GM18507 (cell line): ENCODE measurements at places on chromosomes 16 and 17.

GRCh38 chr17:9151091-9151490 lies 129.8 kb downstream of the NTN1 start:
- DNase-seq, result no peak

DNA sequence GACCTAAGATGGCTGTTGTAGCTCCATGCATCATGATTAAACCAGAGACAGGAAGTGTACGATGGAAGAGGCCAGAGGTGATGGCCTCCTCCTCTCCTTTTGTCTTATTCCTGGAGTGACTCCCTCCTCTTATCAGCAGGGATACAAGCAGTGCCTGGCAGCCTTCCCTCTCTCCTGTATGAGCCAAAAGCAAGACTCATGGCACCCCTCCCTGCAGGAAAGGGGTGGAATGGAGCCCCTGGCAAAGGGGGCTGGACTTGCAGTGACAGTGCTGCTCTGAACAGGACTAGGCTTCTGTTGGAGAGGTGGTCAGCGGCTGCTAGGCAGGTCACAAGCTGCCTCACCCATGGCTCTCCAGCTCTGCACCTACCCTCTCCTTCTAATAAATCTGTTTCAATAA lies 8.4 kb downstream of the TXNL4B start:
- no peak for DNase-seq

DNA sequence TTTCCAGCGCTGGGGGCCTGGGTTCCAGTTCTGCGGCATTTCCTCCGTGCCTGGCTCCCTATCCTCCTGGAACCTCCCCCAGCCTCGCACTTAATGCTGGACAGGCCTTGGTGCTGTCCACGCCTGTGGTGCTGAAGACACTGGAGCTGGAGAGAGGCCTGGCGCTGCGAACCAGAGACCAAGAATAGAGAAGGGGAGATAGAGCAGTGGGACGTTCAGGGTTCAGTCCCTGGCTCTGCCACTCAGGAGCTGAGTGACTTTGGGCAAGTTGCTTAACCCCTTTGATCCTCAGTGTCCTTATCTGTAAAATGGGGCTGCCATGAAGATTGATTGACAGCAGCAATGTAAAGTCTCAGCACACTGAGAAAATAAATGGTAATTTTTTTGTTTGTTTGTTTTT lies 11.9 kb downstream of the SBK1 start:
- no peak for DNase-seq

GRCh38 chr17:63533433-63534077 lies 10.4 kb downstream of the KCNH6 start:
- DNase-seq, result no peak

DNA sequence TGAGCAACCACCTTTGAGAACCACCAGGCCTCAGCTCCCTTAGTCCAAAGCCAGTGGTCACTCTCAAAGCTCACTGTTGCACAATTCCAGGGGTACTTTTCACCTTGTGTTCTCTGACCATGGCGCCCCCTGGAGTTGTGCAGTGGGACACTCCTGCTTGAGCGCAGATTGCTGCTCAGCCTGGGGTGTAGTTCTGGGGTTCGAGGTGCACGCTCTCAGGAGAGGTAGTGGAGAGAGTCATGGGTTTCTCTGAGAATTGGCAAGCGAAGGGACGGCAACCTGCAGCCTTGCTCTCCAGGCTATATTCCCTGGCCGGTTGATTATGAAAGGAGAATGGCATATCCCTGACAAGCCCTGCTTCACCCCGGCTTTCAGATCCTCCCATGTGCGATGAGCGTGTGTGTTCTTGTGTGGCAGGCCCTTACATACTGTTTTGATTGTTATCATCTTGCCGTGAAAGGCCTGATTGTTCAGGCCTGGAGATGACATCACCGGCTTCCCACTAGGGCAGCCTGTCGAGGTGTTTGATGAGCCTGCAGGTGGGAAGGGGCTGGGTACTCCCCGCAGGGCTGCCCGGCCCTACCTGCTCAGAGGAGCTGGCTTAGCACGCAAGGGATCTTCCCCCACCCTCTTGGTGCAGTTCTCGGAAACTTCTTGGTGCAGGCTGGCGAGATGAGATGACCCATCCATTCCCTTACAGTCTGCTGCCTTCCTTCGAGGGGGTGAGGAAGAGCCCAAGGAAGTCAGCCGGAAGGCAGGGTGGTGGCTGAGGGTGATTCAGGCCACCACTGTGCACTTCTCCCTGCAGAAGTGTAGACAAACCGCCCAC lies 431.2 kb downstream of the SLC39A11 start:
- DNase-seq, result no peak

DNA sequence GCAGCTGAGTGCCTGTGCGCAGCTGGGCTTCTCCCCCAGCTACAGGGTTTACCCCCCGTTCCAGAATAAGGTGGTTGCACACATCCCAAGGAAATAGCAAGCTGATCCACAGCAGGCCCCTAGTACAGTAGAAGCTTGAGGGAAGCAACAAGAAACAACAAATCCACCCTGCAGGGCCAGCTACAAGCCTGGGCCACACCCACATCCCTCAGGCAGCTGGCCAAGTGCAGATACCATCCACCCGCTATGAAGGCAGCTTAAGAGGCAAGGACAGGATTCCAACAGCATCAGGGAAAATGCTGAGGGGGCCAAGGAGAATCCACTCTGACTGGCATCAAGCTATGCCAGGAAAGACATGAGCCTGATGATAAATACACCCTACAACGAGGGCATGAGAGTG lies 66.9 kb upstream of the RCVRN start:
- no peak for DNase-seq
